ENCODE measurements at places on chromosomes 13 and 19.

DNA sequence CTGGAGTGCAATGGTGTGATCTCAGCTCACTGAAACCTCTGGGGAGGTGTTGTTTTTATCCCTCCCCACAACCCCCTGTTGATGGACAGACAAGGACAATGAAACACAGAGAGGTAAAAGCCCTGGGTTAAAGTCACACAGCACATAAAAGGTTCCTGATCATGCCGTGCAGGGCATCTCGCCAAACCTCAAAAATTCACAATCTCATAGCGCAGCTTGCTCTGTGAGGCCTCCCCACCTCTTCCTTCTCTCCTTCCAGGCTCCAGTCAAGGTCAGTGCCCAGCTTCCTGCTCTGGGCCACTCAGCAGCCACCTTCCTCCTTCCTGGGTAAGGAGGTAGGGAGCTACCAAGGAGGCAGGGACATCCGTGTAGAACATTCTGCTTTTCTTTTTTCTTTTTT is 2.3 kb downstream of the FUT2 start:
- no peak for ATAC-seq

- ATAC-seq: no peak
Observed at GRCh38 chr19:20320191-20320590, 153.2 kb downstream of the ZNF486 start.

- ATAC-seq: no peak
Observed at GRCh38 chr19:4010808-4011110, 3.2 kb downstream of the PIAS4 start.

DNA sequence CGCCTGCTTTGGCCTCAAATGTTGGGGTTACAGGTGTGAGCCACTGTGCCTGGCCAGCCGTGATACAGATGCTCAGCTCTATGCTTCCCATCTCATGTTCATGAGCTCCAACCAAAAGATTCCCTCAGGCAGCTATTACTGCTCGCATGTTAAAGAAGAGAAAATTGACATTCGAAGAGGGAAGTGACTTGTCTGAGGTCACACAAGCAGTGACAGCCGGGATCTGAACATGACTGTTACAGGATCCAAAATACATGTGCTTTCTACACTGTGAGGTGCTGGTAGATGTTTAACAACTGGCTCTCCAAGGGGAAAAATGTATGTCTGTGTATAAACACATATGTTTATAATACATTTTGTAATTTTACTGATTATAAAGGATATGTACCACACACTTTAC is 11.3 kb downstream of the FPR1 start:
- no peak for ATAC-seq
